Stimulated activated CD8-positive, alpha-beta memory T cell treated with anti-CD3 and anti-CD28 coated beads, Interleukin-4, amount 100 ng/mL, for 1 hour (primary cell): ENCODE measurements at places on chromosomes 2 and 18.

DNA sequence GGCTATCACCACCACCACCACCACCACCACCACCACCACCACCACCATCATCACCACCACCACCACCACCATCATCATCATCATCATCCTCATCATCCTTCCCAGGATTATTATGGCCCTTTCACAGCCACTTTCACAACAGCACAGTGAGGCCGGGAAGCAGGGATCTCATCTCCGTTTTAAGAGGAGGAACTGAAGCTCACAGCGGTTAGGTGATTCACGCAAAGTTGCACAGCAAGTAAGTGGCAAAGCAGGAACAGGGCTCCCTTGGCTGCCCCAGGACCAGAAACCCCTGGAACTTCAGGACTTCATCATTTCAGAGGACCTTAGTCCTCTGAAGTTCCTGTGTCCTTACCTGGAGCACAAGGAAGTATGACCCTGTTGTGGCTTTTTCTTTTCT lies 26.8 kb downstream of the MRPL35 start:
- DNase-seq = no peak

GRCh38 chr2:153218851-153219250 lies 259.7 kb downstream of the RPRM start:
- DNase-seq = no peak

- no peak for DNase-seq
Measured at GRCh38 chr18:58955001-58955400, 90.3 kb downstream of the ZNF532 start.

- no peak for DNase-seq
Measured at GRCh38 chr2:85353876-85354285, 447 bp downstream of the RETSAT start.

DNA sequence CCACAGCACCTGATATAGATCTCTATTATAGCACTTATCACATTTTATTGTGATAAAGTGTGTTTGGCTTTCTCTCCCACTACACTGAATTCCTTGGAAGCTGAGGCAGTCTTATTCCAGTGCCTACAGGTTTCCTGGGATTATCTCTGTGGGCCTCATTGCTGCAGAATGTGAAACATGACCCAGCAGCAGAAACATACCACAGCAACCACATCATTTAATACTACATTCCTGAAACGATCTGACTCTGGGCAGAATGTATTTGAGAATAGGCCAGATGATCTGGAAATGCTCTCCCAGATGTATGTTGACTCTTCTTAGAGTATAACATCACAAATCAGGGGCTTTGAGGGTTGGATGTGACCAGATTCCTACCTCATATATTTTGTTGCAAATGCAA lies 323.5 kb upstream of the TANK start:
- no peak for DNase-seq

GRCh38 chr2:236105955-236106607 lies 62.1 kb downstream of the GBX2 start:
- no peak for DNase-seq

DNA sequence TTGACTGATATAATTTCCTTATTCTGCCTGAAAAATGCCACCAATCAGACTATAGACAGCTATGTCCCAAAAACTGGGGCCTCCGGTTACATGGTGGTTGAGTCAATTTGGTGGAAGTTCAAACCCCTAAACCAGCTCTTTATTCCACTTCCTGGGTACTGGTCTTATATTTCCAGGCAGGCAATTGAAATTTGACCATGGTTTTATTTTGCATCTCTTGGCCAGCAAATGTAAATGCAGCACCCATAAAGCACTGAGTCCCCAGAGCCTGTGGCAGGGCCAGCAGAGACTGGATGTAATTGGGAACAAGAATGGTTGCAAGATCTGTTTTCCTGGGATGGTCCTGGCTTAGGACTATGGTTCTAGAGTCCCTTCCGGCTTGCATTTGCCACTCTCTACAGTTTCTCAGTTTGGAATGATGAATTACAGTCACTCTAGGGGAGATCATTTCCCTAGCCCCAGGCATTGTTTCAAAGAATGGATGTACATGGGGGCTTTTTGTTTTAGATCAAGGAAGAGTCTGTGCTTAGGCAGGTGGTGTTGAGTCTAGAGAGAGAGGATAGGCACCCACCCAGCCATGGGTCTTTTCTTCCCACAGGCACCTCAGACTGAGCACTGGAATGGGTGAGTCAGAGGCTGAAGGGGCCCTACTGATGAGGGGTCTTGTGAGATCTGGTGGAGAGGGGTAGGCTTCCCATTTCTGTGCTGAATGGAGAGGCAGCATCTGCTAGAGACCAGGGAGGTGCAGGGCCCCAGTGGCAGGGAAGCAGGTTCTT lies 108.4 kb upstream of the CDC42EP3 start:
- no peak for DNase-seq

DNA sequence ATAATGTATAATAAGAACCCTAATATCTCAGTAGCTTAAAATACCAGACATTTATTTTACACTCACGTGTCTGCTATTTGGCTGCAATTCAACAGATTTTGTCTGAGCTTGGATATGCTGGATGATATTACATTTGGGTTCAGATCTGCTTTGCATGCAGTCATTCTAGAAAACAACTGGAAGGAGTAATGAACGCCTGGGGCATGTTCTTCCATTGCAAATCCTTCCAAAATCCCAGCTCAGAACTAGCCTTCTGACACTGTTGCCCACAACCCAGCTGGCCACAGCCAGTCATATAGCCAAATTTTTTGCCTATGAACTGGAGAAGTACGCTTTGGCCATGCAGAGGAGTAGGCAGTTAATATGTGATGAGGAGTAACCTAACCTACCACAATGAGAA lies 597.8 kb upstream of the VRK2 start:
- DNase-seq = no peak

DNA sequence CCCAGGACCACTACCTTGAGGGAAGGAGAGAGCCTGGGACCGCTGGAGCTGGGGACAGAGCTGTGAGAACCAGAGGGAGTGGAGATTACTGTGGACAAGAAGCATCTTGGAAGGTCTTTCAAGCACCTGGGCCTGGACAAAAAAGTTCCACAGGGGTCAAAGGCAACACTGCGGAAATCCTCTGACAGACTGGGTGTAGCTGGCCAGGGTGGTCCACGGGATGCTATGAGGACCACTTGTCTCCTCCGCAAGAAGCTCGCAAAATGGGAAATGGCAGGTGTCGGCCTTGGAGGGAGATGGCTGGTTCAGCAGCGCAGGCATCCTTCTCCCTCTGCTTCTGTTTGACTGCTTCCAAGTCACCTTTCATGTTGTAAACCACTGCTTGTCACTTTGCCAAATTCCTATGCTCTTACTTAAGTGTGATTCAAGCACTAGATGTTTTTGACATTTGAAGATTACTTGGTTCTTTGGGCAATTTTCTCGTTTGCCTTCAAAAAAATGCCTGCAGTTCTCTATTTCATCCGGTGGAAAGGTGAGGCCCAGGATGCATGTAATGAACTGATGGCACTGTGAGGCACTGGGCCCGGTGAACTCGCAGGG lies 27.7 kb downstream of the KLHL29 start:
- no peak for DNase-seq

DNA sequence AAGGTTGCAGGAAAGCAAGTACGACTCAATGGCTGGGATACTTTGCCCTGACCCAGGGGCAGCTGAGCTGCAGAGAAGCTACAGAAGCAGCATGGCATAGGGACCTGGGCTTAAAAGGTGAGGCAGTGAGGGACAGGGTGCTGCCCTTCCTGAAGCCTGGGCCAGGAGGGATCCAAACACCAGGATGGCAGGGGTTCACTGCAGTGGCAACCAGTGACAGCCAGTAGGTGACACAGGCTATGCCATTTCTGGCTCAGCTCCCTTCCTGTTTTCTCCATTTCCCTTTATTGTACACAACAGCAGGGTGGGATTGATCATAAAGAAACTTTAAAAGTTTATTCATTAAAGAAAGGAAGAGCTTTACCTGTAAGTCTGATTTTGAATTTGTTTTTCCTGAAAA lies 48.8 kb downstream of the CABYR start:
- no peak for DNase-seq

GRCh38 chr18:76335859-76336640 lies 159.0 kb downstream of the ZNF516 start:
- no peak for DNase-seq

DNA sequence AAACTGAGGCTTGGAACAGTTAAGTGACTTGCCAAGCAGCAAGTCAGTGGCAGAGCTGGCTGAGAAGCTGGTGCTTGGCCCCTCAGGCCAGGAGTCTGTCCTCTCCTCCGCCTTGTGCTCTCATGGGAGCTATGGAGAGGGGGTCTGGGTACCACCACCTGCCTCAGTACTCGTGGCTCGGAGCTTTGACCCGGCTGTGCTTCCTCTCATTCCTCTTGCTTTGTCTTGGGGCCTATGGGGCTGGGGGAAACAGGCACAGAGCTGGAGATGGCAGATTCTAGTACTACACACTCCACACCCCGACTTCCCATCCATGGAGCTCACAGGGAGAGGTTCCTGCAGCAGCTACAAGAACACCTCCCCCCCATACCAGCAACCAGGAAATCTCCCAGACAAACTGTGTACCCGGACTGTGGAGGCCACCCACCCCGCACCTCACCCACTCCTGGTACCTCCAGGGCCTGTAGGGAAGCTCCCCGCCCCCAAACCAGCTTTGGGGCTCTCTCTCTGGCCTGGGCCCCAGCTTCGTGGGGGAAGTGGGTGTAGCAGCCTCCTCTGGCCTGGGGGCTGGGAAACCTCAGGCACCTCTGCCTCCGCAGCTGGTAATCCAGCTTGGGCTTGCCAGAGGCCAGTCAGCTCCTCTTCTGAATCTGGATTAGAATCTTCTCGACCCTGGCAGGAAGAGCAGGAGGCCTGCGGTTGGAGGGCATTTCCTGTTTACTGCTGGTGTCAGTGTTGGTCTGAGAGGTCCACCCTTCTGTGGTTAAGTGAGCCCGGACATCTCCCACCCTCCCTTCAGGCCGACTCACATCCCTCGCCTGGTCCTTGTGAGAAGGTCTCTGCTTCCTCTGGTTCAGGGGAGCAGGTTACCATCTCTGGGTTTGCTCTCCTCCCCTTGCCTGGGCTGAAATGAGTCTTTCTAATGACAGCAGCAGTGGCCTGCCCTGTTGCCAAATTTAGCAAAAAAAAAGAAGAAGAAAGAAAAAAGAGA lies 22.3 kb upstream of the RHOB start:
- DNase-seq = no peak

DNA sequence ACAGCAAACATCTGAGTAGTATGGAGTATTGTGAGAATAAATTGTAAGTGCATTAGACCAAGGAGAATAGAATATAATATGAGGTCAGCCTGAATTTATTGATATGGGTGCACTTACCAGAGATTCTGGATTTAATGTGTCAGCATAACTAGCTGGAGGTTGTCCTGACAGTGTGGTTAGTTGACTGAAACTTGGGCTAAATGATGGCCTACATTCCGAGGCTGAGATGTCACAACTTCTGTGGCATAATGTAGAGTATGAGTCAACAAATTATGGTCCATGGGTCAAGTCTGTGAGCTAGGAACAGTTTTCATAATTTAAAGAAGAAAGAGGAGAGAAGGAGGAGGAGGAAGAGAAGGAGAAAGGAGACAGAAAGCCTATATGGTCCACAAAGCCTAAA lies 127.6 kb downstream of the QPCT start:
- DNase-seq = no peak

DNA sequence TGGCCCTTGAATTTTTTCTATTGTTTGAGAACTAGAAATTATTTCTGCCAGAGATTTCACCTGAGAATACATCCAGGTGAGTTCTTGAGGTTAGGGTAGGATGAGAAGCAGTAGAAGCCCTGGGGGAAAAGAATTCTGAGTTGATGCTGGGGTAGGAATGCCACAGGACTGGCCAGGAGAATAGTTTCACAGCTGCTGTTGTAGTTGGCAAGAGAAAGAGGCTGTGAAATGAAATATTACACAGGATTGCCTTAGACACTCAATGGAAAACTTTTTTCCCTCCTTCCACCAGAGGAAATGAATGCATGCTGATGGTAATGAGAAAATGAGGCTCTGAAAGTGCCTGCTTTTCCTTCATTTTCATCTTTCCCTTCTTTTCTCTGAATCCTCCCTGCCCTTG lies 54.6 kb downstream of the PRKCE start:
- DNase-seq = no peak

- no peak for DNase-seq
Measured at GRCh38 chr2:2746731-2747130, 415.7 kb upstream of the MYT1L start.

GRCh38 chr2:178579006-178579405 lies 98.7 kb downstream of the PLEKHA3 start:
- DNase-seq = no peak

- no peak for DNase-seq
Measured at GRCh38 chr18:5941890-5942289, 46.6 kb upstream of the TMEM200C start.

- no peak for DNase-seq
Measured at GRCh38 chr2:68837861-68838341, 33.3 kb downstream of the BMP10 start.

- no peak for DNase-seq
Measured at GRCh38 chr2:18626958-18627650, 37.7 kb upstream of the NT5C1B start.

- no peak for DNase-seq
Measured at GRCh38 chr2:9958057-9958456, 6.6 kb downstream of the GRHL1 start.

- DNase-seq = no peak
Measured at GRCh38 chr2:31233231-31233630, 721 bp upstream of the EHD3 start.

- DNase-seq = no peak
Measured at GRCh38 chr2:240575101-240575965, 7.0 kb downstream of the RNPEPL1 start.

DNA sequence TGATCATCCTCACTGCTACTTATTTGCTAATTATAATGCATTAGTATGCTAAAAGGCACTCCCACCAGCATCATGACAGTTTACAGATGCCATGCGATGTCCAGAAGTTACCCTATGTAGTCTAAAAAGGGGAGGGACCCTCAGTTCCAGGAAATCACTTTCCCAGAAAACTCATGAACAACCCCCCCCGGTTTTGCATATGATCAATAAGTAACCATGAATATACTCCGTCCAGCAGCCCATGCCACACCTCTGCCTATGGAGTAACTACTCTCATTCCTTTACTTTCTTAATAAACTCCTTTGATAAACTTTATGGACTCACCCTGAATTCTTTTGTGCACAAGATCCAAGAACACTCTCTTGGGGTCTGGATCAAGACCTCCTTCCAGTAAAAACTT lies 86.8 kb downstream of the MALT1 start:
- no peak for DNase-seq

DNA sequence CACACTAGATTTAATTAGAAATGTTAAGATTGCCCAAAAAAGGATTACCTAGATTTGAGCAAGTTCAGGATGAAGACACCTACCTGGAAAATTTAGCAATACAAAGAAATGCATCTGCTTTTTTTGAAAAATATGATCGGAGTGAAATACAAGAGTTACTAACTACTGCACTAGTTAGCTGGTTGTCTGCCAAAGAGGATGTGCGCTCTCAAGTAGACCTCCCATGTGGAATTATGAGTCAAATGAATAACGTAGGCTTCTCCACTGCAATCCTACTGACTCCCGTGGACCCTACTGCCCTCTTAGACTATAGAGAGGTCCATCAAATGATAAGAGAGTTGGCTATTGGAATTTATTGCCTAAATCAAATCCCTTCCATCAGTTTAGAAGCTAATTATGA lies 2.0 kb downstream of the ANKAR start:
- no peak for DNase-seq

GRCh38 chr2:70663411-70663810 lies 104.6 kb downstream of the ADD2 start:
- no peak for DNase-seq

- no peak for DNase-seq
Measured at GRCh38 chr2:45973426-45973825, 322.0 kb downstream of the PRKCE start.

GRCh38 chr2:201618744-201619662 lies 24.3 kb downstream of the TMEM237 start:
- DNase-seq = no peak

- no peak for DNase-seq
Measured at GRCh38 chr2:159711562-159712142, 654 bp upstream of the MARCHF7 start.
